ENCODE measurements at places on chromosomes 1 and 21. TPM values are rescaled to one million over a fixed set of nuclear protein-coding genes. Genes with fewer than 3 reads are reported as not detected.

The MRPS6 gene
- 64.7 TPM for total RNA-seq

The FCGR1A gene
- total RNA-seq = not detected

The IL12RB2 gene
- not detected for total RNA-seq

DNA sequence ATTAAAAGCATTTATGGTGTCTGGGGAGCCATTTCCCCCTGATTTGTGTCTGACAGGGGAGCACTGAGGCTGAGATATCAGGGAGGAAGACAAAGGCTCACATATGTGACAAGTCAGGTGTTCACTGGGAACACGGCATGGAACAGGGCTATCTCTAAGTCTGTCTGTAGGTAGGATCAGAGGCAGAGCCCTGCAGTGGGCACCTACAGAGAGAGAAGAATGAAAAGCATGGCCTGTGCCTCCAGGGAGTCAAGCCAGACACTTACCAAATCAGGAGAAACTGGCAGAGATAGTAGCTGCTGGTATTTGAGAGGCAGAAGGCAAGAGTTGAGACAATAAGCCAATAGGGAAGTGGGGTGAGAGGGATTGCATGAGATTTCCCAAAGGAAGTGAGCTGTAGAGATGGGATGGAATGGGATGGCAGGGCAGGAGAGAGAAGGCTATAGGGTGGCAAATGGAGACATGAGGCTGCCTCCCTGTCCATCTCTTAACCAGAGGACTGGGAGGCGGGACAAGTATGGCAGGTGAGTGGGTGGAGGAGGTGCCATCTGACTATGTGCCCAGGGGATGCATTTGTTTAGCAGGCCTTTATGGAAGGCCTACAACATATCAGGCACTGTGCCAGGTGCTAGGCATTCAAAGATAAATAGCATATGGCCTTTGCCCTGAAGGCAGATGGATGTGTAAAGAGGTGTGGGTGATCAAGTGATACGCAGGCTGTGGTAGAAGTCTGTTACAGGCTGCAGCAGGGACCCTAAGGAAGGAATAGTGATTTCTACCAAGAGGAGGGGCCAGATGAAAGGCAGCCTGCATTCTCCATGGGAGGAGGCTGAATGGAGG is 136.2 kb upstream of the IPO9 start:
- no peak for DNase-seq

DNA sequence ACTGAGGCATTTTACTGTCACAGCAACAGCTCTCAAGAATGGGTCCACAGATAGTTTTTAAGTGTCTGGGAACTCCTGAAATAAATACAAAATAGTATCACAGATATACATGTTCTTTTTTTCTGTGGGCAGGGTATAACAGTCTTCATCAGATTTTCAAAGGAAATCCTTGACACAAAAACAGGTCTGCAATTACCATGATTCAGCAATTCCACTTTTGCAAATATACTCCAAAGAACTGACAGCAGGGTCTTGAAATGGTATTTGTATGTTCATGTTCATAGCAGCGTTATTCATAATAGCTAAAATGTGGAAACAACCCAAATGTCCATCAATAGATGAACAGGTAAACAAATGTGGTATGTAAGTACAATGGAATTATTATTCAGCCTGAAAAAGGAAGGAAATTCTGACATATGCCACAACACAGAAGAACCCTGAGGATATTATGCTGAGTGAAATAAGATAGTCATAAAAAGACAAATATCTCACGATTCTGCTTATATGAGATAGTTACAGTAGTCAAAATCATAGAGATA is 85.0 kb downstream of the EPS15 start:
- DNase-seq = no peak

All from OCI-LY7 (cell line).